ENCODE measurements at places on chromosomes 11 and 22.

DNA sequence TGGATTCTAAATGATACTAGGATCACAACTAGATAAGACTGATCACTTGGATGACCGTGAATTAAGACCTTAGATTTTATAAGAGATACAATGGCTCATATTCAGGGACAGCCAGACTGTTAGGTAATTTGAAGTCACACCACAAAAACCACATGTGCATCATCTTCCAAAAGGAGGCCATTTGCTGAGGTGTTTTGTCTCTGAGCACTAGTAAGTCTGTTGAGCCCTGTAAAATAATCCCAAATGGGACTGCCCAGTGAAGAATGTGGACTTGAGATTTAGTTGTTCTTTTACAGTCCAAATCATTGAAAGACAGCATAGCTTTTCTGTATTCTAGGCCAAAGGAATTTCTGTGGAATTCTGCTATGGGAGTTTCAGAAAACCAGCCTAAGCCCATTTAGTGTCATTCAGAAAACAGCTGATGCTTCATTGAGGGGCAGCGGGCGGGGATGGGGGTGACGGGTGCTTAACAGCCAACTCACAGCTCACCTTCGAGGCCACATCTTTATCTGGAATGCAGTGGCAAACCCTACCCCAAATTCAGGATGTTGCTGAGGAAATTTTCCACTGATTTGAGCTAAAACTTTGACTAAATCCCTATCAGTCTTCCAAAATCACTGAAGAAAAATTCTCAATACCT lies 80.1 kb upstream of the BIRC3 start:
- no peak for DNase-seq

GRCh38 chr11:1078191-1078601 lies 3.5 kb downstream of the MUC2 start:
- no peak for DNase-seq

DNA sequence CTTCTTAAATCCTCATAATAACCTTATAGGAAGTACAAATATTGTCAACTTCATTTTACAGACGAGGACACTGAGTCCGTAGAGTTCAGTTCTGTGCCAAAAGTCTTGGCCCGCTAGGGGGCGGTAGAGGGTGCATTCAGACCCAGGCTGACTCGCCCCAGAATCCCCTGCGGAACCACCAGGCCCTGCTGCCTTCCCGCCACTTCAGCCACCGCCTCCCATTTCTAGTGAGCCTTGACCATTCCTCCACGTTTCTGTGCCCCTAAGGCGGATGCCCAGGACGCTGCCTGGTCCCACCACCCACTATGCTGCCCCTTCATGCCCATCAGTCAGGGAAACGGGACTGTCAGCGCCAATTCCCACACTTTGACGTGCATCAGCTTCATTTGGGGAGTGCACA lies 19.1 kb downstream of the SYT13 start:
- no peak for DNase-seq

DNA sequence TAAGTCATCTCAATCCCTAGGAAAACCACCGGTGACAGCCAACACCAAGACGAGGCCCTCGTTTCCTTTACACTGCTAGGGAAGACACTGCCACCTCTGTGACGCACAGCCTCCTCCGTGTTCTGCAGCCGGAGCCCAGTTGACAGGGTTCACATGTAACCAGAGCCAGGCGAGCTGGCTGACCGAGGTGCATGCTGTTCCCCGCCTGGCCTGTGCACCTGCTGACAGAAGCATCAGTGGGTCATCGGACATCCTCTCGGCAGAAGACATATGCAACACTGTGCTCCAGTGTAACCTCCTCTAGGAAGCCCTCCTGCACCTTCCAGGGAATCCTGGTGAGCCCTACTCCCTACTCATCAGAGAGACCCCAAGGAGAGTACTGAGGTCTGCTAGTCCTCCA lies 114.2 kb upstream of the TP53AIP1 start:
- DNase-seq = no peak

- peak; percentile 29 for DNase-seq
Measured at GRCh38 chr11:64360448-64360921, 1.5 kb downstream of the RPS6KA4 start.

GRCh38 chr11:32309530-32310213 lies 125.7 kb downstream of the WT1 start:
- DNase-seq = no peak

DNA sequence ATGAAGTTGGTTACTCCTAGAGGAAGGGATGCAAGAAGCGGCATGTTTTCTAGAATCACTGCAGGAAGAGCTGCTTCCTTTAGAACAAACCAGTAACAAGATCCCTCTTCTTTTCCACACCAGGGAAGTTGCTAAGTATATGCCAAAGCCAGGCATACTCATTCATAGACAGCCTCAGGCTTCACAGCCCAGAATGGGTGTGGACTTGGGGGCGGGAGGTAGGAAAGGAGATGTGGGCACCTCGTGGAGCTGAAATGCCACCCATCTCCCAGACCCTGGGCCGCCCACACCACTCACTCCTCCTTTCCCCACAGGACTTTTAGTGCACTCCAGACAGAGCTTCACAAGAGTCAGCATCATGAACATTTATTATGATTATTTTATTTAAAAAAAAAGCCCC lies 16.0 kb upstream of the TMEM121B start:
- DNase-seq = no peak

DNA sequence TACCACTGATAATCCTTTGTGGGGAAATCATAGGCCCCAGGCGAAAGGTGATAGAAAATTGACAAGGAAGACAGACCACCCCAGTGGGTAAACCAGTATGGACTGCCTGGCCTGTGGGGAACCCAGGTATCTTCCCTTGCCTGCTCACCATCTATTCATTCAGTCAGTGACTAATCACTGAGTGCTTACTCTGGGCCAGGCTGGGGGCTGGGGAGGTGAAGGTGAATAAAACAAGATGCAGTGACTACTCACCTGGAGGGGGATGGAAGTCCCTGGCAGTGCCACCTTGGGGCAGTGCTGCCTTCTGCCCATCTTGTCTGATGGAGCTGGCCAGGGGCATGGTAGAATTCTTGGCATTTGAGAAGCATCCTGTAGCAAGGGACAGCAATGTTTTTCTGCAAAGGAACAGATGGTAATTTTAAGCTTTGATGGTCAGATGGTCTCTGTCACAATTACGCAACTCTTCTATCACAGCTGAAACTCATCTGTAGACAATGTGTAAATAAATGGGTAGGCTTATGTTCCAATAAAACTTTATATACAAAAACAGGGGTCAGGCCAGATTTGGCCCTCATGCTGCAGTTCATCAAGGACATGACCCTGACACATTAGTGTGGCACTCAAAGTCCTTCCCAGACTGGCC lies 4.6 kb downstream of the ISX start:
- DNase-seq = no peak

DNA sequence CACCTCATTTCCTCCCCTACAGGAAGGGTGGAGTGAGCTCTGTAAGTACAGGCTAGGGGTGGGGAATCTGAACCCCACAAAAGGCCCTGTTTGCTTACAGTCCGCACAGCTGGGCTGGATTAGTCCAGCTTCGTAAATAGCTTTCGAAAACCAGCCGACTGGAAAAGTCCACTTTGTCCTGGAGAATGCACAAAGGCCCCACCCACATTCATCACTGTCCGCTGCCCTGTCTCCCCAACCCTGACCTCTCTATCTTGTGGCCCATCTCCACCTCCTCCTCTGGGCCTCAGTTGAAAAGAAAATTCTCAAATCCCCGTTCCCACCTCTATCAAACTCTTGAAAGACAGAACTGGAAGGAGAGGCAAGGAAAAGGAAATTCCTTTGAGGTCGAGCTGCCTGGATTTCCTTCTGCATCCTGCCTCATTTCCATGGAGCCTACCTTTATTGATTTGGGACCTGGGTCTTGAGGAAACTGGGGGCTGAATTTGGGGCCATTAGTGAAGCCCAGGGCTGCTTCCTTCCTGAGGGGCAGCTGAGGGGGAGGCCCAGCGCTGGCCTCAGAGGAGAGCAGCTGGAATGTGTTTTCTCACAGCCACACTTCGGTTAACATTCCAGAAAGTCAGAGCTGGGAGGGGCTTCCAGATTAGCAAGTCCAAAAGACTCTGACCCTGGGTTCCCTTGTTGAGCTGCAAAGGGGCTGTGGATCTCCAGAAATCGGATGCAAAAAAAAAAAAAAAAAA lies 147.6 kb downstream of the FBXO7 start:
- DNase-seq = no peak

DNA sequence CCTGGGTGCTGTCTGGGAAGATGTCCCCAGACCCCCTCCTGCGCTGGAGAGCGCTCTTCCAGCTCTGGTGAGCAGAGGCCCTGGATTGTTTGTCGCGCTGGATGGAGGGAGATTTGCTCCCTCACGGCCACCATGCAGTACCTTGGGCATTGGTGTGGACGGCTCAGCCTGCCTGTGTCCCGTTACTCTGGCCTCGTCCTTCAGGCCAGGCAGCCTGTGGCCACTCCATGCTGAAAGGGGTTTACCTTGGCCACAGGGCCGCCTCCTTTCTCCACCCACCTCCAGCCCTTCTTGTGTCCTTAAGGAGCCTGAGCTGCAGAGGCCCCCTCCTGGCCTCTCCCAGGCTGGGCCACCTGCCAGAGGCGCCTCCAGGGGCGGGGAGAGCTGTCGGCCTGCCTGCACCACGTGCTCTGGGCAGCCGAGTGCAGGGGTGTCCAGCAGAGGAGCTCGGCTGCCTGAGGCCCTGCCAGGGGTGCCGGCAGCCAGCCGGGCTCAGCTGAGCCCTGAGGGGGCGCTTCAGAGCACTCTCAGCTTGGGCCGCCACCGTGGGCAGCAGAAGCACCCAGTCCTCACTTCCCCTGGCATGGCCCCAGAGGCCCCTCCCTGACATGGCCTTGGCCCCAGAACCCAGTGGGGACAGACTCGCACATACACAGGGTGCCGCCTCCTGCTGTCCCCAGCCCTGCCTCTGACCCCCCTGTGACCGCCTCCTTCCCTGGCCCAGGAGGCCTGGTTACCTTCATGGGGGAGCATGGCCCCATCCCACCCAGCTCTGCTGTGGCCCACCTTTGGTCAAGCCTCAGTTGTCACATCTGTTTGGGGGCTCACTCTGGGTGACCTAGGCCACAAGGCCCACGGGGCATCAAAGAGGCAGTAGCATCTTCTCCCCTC lies 3.4 kb downstream of the CCND1 start:
- no peak for DNase-seq

DNA sequence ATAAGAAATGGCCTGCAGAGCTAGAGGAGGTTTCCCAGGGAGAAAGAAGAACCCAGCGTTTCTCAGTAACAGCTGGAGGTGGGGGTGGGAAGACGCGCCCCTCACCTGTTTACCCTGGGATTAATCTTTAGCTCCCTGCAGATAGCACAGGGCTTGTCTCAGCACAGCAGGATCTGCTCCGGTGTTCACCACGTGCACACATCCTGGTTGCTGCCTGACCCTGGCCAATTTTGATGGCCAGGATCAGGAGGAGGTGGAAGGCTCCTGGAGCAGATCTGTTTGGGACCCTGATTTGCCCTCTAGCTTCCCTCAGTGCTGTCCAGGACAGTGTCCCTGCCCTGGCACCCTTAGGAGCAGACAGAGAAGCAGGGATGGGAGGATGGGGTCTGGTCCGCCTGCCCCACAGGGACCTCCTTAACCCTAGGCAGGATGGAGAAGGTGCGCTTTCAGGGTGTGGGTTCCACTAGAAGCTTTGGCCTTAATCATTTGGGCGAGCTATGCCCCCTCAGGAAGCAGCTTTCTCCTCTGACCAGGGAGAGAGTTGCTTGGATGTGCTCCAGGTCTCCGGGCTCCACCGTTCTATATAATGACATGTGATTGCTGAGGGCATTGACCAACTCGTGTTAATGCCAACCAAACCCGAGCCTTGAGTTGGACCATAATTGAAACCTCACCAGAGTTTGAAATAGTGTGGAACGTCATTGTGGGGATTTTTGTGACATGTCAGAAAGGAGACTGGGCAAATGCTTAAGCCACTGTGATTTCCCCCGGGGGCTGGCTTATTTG lies 19.3 kb downstream of the UPB1 start:
- no peak for DNase-seq

DNA sequence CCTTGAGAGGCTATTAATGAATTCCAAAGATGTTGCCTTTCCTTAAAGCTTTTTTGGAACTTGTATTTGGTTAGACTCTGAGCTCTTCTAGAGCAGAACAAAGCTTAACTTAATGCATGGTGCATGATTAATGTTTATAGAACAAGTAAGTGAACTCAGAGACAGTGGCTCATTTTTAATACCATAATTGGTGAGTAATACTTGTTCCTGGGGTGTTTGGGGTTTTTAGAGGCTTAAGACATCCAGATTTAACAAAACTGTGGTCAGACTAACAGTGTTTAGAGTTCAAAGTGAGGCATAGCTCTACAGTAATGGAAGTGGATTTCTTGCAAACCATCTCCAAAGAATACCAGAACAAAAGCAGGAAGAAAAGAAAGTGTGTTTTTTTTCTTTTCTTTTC lies 73.7 kb upstream of the CTSC start:
- DNase-seq = no peak

- DNase-seq = no peak
Measured at GRCh38 chr11:100501450-100501849, 185.6 kb upstream of the ARHGAP42 start.

- no peak for DNase-seq
Measured at GRCh38 chr22:33361581-33361980, 303.4 kb upstream of the SYN3 start.

- no peak for DNase-seq
Measured at GRCh38 chr11:47848700-47849155, 578 bp upstream of the NUP160 start.

GRCh38 chr11:13101644-13102512 lies 92.8 kb downstream of the RASSF10 start:
- DNase-seq = no peak

GRCh38 chr11:71178076-71178475 lies 74.3 kb downstream of the SHANK2 start:
- DNase-seq = no peak

- DNase-seq = no peak
Measured at GRCh38 chr11:2267306-2267850, 3.0 kb downstream of the ASCL2 start.

DNA sequence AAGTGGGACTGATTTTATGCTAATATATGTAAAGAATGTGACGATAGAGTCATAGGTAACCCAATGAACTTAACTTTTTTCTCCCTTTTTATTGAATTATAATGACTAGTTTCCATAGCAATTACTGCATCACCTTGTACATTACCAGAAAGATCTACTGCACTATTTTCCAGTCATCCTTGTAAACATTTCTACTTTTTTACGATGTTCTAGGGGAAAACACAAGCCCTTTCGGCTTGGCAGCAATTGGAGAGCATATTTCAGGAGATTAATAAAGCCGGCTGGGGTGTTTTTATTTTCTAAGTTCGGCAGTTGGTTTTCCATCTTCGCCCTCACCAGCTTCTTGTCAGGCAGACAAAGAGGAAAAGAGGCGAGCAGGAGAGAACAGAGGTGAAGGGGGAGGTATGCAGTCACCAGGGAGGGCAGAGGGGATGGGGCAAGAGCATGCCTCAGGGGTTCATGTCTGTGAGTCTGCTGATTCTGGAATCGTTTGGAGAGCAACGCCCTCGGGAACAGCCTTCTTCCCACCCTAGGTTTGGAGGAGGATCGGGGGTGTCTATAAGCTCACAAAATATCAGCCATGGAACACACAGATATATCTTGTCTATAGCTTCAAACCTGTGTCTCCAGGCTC lies 476.4 kb downstream of the MIAT start:
- DNase-seq = no peak

GRCh38 chr11:120126620-120127019 lies 11.3 kb downstream of the TRIM29 start:
- DNase-seq = no peak

GRCh38 chr11:87239531-87239930 lies 201.8 kb downstream of the TMEM135 start:
- DNase-seq = no peak

- no peak for DNase-seq
Measured at GRCh38 chr22:31852691-31853421, 91.5 kb upstream of the YWHAH start.
